Activated CD4-positive, alpha-beta memory T cell treated with anti-CD3 and anti-CD28 coated beads for 36 hours (primary cell): ENCODE measurements at places on chromosomes 3 and 15.

DNA sequence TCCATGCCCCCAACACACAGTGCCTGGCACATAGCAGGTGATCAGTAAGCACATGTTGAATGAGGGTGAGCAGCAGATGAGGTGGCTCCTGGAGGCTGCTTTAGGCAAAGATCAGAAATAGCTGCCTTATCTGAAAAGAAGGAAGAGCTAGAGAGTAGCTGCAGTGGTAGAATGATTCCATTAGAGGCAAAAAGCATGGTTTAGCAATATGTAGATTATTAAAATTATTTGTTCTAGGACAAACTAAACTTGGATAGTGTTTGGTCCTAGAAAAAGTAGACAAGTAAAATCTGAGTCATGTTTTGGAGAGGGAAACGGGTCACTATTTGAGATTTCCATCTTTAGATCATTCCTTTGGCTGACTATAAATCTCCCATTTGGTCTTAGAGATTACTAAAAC, 32.1 kb downstream of the KIF7 start:
- DNase-seq: no peak

- DNase-seq: no peak
Measured at GRCh38 chr15:83164111-83164770, 43.4 kb downstream of the HDGFL3 start.

- DNase-seq: no peak
Measured at GRCh38 chr3:181790561-181790960, 78.8 kb downstream of the SOX2 start.

GRCh38 chr3:76497636-76498035, 542.3 kb upstream of the ROBO2 start:
- no peak for DNase-seq

GRCh38 chr15:69170597-69170996, 10.2 kb downstream of the GLCE start:
- DNase-seq: no peak

- no peak for DNase-seq
Measured at GRCh38 chr15:65059931-65060596, 7.7 kb downstream of the RASL12 start.

DNA sequence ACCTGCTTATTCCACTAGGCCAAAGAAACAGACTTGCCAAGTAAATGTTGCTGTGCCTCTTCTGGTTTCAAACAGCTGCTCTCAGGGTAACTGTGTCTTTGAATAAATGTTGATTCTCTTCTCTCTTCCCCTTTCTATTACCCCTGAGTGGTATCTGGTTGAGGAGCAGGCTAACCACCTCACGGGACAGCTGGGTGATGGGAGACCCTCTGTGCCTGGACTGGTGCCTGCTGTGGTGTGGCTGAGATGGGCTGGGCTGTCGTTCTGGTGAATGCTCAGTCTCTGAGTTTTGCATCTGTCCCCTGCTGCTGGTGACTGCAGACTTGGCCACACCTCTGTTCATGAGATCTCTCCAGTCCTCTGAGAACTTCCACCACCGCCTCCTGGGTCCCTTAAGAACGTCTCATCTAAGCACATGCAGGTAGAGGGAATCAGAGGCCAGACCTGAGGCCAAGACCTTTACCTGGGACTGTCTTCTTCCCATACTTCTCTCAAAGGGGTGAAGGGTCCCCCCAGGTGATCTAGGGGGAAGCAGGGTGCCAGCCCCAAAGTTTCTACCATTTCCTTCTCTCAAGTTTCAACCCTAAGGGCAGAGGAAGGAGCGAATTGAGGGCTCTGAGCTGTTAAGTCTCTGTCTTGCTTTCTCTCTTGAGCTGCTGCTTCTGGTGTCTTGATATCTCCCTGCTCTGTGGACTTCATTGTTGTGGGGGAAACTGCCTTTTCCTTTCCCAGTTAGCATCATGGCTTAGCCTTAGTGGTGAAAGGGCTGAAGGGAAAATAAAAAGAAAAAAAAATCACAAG, 252.9 kb downstream of the EBLN2 start:
- no peak for DNase-seq

DNA sequence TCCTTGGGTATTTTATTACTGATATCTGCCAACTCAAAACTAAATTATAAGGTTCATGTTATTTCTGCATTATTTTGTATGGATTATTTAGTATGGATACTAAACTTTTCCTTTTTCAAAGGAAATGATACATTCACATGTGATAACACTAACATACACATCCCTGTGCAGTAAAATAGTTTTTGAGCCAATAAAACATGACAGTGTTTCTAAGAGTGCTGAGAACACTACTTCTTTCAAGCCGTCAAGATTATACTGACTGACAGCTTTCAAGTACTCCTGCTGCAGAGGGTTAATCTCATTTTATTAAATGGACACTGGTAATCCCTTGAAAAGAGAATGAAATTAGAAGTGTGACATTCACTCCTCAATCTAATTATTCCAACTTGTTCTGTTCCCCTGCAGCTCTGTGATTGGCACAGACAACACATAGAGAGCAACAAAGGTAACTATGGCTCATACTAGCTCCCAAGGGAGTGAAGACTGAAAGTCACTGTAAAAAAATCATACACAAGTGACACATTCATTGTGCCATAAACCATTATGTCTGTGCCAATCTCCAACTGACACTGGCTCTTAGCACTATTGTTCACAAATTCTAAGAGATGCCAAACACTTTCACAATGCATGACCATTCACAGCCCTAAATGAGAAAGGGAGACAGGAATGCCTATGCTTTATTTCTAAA, 468.6 kb downstream of the SHQ1 start:
- no peak for DNase-seq

GRCh38 chr15:40875991-40876730, 2.1 kb upstream of the RHOV start:
- DNase-seq: no peak

- DNase-seq: peak; percentile 46
Measured at GRCh38 chr3:13879102-13879945, 547 bp downstream of the WNT7A start.

GRCh38 chr15:45021348-45021747, 1.6 kb upstream of the SORD start:
- no peak for DNase-seq

GRCh38 chr15:77004189-77004588, 9.3 kb downstream of the PSTPIP1 start:
- DNase-seq: no peak

DNA sequence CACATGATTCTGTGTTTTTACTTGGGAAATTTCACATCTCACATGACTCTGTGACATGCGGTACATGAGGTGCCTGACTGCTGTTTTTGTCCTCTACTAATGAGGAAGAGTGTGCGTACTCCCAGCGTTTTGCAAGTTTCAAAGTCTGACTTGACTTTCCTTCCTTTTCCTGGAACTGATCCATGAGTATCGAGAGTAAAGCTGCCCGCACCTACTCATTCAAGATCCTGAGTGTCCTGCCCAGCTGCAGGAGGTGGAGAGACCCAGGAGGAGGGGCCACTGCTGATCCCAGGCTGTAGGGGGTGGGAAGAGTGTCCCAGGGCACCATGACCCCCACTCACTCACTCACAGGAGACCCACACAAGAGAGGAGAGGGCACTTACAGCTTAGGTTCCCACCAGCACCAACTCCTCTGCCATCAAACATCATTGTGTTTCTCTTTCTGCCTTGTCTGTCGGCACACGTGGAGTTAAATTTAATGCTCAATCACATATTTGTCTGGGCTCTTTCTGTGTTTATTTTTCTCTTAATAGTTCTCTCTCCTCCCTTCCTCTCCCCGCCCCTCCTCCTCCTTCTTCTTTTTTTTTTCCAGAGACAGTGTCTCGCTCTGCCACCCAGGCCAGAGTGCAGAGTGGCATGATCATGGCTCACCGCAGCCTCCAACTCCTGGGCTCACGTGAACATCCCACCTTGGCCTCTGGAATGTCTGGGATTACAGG, 1.4 kb downstream of the CCR5AS start:
- no peak for DNase-seq

- no peak for DNase-seq
Measured at GRCh38 chr15:31503256-31503655, 176.6 kb downstream of the KLF13 start.

GRCh38 chr3:57164657-57165573, at the start of gene IL17RD:
TSS of gene IL17RD (minus strand) at chr3:57165353. CDS start at chr3:57165286, 67 bp downstream.
- DNase-seq: peak; percentile 72

DNA sequence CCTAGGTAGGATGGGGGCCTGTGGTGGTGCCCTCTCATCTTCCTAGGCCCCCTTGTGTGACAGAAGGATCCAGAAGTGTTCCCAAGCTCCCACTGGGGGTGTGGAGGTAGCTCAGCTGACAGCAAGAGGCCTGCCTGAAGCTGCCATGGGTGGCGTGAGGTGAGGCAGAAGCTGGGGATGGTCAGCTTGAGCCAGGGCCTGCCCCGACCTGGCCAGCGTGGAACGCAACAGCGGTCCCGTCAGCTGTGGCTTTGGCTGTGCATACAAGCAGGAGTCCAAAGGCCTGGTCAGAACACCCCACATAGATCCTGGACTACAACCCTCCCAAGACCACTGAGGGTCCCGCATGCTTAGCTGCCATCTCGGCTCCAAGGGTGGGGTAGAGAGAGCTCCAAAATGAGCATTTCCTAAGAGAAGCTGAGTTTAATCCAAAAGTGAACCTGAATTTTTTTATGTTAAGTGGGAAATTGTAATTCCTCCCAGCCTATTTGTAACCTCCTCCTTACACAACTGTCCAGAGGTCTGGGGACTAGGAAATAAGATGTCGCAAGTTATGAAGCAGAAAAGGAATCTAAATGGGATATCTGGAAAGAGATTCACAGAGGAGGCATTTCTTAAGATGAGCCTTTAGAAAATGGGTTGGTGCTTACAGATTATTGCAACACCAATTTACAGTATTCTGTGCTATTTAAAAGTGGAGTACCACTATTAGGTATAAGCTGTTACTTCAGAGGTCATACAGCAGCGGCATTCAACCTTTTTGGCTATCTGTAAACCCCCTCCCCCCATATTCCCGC, 9.9 kb upstream of the PLA2G4D start:
- DNase-seq: no peak

DNA sequence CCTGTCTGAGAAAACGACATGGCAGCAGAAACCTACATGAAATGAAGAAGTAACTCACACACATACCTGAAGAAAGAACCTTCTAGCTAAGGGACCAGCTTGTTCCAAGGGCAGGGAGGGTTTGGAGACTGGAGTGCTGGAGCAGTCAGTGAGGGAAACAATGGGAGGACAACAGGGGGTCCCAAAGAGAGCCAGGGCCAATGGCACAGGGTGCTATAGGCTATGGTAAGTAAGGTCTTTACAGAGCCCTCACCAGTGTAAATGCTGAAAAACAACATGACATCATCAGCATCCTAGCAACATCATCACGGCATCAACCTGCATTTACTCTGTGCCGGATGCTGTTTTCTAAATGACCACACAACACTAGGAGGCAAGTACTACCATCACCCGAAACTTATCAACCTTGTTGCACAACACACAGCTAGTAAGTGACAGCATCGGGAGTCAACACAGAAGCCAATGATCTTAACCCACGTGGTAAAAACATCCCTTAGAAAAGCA, 449.5 kb upstream of the WNT5A start:
- DNase-seq: no peak

DNA sequence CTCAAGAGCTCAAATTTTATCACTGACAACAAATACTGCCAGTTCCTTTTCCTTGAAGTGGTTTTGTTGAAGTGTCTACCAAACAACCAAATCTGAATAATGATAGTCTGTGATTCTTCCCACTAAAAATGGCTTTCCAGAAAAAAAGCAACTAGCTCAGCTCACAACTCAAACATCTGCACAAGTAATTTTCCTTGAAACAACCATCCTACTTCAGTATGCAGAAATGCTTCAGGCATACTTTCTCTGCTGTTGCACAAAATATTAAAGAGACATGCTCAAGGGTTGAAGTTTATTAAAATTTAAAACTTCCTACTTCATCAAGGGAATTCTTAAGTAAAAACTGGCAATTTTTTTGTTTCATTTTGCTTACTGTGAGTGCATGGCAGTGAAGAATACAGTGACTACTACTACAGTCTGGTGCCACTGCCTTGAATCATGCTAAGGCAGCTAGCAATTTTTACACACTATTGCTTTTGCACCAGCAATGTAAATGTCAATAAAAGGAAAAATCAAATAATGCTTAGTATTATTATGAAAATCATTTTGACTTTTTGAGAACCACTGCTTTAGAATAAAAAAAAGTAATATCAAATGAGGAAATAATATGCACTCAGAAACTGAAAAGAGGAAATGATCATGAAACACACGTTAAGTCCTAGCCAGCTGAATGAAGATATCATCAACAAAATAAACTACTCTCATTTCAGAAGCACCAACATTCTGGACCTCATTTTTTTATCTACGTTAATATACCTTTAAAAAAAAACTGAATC, 33.6 kb downstream of the VPS13C start:
- no peak for DNase-seq

GRCh38 chr3:8627201-8627940, 17.2 kb downstream of the SSUH2 start:
- no peak for DNase-seq

GRCh38 chr15:38229705-38230310, 22.8 kb upstream of the SPRED1 start:
- no peak for DNase-seq

GRCh38 chr3:42088803-42089530, 2.2 kb upstream of the TRAK1 start:
- DNase-seq: no peak

DNA sequence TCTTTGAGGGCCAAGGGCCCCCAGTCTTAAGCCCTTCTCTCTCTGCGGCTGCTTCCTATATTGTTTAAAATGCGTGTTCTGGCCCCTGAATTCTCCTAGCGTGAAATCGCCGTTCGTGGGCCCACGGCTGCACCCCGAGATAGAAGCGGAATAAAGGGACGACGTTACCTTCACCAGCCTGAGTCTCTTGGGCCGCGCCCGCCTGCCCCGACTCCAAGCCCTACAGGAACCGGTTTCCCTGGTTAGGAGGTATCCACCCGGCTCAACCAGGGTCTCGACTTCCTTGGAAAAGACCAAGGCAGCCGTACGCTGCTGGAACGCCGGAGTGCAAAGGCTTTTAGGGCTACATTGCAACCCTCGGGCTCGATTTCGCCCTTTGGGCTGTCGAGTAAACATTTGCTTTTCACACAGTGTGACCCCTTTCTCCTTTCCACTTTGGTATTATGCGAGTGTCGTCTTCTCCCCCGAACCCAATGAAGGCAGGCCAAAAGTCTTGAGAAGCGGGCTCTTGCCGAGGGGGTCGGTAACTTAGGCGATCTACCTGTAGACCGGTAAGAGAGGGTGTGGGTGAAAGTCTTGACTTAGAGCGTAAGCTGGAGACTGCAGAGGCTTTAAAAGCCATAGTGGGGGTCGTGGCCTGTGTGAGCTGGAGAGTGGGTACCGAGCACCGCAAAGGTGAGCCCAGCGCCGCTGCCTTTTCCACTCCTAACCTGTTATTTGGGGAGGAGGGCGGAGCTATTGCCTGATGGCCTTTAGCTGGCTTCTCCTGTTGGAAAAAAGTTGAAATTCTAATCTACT, 2.0 kb downstream of the TRIM71 start:
- DNase-seq: no peak

DNA sequence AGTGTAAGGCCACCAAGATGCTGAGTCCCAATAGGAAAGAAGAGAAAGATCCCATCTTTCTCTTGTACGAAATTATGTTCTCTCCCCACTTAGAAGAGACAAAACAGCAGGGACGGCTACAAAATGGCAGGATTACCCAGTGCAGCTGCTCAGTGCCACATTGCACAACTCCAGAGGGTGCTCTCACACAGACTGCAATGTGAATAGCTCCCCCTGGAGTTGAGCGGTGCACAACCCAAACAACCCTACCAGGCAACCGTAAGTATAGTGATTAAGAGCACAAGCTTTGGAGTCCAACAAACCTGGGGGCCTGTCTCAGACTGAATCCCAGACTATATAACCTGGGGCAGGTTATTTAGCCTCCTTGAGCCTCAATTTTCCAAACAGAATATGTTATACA, 3.1 kb upstream of the BHLHE40 start:
- peak; percentile 85 for DNase-seq
